ENCODE measurements at places on chromosomes 4 and X.

- no peak for DNase-seq
Observed at GRCh38 chr4:151933122-151933827, 172.5 kb upstream of the GATB start.

- DNase-seq = no peak
Observed at GRCh38 chrX:11954176-11954575, 184.1 kb upstream of the FRMPD4 start.

GRCh38 chr4:8607603-8608481 lies 15.3 kb downstream of the CPZ start:
- peak; percentile 70 for DNase-seq

GRCh38 chr4:62208921-62209320 lies 1008.8 kb downstream of the ADGRL3 start:
- DNase-seq = no peak

- DNase-seq = no peak
Observed at GRCh38 chr4:148222991-148223660, 219.1 kb downstream of the NR3C2 start.

GRCh38 chrX:106510713-106511403 lies 100.9 kb upstream of the RADX start:
- no peak for DNase-seq

DNA sequence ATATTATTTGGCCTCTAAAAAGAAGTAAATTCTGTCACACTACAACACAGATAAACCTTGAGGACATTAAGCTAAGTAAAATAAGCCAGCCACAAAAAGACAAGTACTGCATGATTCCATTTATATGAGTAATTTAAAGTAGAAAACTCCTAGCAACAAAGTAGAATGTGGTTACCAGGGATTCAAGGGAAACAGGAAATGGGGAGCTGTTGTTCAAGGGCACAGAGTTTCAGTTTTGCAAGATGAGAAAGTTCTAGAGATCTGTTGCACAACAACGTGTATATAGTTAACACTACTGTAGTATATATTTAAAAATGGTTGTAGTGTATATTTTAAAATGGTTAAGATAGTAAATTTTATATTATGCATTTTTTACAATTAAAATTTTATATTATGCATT lies 25.4 kb downstream of the SEC31A start:
- no peak for DNase-seq

DNA sequence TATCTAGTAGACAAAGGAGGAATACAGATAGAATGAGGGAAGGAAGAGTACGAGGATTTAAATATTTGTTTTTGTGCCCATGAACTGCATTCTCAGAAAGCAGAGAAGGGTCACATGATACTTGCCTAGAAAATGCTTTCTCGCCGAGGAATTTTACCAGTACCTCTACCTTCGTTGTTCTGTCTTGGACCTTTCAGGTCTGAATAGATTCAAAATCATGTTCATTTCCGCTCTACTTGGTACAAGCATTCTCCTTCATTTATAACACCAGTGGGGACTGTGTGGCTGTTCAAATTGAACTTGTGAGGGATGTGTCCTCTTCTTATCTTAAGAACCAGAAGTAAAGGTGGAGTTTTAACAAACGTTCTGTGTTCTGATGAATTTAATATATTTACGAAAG lies 1.9 kb downstream of the USP38 start:
- no peak for DNase-seq

DNA sequence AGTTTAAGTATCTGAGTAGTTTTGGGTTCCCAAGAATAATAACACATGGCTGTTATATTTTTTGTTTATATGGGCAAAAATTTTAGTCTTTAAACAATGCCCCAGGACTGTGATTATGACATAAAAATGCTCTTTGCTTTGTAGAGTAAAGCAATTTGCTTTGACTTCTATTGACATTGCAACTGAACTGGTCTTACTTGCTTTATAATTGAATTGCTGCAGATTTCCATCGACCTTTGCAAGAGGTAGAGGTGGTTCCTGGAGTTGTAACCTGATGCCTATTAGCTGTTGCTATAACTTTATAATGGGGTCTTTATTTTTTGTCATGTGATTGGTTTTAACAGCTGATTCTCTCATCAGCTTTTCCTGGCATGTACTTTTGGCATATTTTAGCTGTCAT lies 302.9 kb downstream of the ARHGAP10 start:
- DNase-seq = no peak

- peak; percentile 39 for DNase-seq
Observed at GRCh38 chr4:42396752-42397634, at the start of gene SHISA3. SHISA3 (plus strand) TSS chr4:42397488; CDS start chr4:42398057, 569 bp downstream.
